ENCODE measurements at places on chromosomes 2 and 18.

DNA sequence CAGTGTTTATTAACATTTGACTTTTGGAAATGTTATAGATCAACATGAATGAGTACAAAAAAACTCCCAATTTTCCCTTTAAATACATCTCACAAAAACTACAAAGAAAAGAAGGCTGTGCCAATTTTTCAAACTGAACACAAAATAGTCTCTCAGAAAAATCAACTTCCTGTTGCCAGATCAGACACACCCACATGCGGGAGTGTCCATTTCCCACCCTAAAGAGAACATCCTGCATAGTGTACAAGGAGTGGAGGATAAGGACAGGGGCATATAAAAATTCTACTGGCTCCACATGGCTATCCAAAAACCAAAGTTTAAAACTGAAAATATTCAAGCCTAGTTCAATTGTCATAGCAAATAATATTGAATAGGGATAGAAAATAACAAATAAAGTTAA is 165.3 kb downstream of the ATAD2B start:
- DNase-seq = no peak

DNA sequence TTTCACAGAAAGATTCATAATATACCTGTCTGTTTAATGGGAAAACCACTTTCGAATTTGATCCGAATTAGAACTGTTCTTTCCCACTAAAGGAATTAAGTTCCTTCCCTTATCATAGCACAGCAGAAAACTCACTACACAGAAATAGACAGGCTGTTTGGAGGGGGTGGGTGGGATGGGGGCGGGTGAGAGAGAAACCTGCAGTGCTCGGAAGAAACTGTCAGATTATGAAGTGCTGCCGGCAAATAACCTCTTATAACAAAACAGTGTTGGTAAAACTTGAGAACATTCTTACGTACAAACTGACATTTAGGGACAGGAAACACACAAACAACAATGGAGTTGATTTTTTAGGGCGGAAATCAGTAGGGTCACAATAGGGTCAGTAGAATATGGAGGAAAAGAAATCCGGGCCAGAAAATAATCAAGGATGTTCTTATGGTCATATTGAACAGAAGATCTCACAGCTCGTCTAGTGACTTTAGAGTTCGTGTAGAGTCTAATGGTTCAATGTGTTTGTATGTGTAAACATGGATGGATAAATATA is 756.0 kb upstream of the LRATD1 start:
- DNase-seq = no peak

DNA sequence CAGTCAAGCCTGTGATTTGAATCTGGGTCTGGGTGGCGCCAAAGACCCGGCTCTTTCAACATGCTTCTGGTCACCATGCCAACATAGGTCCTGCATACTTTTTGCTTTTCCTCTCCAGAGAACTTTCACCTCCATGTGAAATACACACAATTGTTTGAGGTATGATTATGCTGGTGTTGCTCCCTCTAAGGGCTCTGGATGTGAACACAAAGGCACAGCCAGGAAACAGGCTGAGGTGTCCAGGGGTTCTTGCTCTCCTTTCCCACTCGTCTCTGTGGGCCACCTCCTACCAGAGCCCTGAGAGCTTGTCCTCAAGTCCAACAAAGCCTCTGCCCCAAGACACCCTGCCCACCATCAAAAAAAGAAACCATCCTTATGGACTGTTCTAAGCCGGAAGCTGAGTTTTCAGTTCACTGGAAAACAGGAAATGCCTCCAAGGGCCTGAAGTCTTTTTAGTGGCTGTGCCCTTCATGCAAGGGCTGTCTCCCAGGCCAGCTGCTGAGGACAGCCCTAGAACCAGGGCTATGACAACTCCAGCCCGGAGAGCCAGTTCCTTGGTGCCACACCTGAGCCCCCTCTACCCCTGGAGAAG is 100.2 kb upstream of the EPAS1 start:
- no peak for DNase-seq

GRCh38 chr2:95307036-95307435 is 9.9 kb downstream of the KCNIP3 start:
- DNase-seq = no peak

GRCh38 chr2:133841900-133842299 is 273.6 kb upstream of the NCKAP5 start:
- DNase-seq = no peak

GRCh38 chr2:127086990-127087790 is 19.8 kb downstream of the BIN1 start:
- DNase-seq = no peak

DNA sequence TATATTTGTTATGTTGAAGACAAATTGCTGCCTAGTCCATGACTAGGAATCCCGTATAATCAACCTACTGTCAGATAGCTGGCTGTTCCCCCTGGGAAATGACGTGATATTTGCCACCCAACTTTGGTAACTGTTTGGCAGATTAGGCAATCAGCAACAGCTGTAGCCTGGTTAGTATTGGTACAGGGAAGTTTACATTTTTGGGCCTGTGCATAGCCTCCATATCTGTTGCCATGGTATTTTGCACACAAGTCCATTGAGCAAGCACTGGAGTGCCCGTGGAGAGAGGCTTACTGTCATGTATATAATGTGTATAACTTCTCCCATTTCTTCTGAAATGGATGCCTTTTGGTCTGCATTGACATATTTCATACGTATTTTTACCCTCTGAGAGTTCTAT is 27.7 kb downstream of the BIRC6 start:
- DNase-seq = no peak

DNA sequence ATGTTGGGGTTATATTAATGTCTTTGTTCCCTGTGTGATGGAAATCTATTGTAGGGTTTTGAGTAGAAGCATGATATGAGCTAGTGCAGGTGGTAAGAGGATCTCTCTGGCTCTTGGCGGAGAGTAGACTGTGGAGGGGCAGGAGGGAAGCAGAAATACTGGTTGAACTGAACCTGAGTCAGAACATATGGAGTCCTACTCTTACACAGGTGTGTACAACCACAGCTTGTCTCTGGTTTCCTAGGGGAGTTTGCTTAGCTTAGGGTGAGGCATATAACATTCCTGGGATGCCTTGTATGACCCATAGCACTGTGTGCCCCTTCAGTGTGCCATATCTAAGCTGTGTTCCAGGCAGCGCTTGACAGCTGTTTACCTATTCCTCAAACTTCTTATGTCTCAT is 97.3 kb upstream of the GCFC2 start:
- no peak for DNase-seq

GRCh38 chr2:170488807-170489206 is 226.3 kb upstream of the SP5 start:
- DNase-seq = no peak

- peak; percentile 46 for DNase-seq
These were observed 797 bp downstream of the CTIF start for GRCh38 chr18:48539406-48540250.

DNA sequence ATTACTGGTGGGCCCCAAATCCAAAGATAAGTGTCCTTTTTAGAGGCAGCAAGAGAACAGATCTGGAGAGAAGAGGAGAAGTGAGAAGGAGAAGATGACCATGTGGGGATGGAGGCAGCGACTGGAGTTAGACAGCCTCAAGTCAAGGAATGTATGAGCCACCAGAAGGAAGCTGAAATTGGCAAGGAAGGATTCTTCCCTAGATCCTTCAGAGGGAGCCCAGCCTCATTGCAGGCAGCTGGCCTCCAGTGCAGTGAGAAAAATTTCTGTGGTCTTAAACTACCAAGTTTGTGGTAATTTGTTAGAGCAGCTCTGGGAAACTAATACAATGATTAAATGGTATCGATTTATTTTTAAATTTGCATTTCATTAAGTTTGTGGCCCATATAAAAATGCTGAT is 167.9 kb downstream of the NCKAP5 start:
- DNase-seq = no peak

GRCh38 chr2:43032213-43033015 is 194.0 kb downstream of the ZFP36L2 start:
- no peak for DNase-seq

DNA sequence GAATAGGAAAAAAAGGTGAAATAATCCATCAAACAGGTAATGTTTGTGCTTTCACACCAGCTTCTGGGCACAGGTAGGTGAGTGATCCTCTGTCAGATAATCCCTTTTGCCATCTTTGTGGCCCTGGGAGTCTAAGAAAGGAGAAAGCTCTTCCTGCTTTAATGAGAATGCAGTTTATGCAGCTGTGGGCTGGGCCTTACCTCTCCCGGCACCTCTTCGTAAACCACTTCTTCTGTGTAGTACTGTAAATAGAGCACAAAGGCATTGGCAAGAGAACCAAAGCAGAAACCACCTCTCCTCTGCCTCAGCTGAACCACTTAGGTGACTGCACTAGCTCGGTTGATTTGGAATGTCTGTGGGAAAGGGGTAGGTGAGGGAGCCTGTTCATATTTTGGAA is 4.9 kb downstream of the NEB start:
- DNase-seq = peak; percentile 37

DNA sequence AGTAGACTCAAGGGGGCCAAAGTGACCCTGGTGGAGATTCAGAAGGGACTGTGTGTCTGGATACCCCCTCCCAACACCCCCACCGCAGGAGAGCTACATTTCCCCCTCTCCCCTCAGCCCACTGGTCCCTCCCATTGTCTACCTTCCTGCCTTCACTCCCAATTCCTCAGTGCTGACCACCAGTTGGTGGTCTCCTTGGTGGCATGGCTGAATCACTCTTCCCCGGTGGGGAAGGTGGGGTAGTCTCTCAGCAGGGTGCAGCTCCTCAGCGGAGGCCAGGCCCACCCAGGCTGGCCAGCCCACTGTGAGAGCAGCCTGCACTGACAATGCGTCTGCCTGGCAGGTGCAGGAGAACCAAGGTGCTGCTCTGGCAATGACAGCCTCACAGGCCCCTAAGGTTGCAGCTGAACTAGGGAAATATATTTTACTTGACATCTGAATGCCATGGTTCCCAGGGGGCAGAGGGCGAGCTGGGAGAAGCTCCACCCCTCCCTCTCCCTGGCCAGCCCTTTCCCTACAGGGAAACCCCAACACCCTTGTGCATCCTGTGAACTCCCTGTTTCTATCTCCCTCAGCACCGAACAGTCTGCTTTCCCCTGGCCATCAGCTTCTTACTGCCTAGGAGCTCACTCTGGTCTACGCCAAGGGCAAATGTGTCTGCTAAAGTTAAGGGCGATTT is 62.6 kb upstream of the PAX8 start:
- DNase-seq = peak; percentile 31

DNA sequence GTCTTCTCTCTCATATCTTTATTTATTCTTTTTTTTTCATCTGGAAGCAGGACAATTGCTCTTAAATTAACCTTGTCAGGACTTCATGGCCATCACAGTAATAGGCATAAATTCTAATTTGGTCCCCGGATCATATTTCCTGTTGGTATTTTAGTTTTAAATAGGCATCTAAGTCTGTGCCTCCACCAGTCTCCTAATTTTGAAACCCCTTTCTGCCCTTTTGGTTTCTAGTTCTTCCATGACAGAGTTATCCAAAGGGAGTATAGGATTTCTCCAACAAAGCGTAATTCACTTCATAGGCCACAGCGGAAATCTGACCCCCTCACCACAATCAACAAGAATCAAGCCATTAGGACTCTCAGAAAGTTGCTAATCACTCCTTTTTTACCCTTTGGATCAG is 3.8 kb downstream of the EPHA4 start:
- no peak for DNase-seq

GRCh38 chr2:8863331-8863953 is 26.0 kb upstream of the KIDINS220 start:
- DNase-seq = no peak

GRCh38 chr2:140122001-140122400 is 1341.8 kb upstream of the NXPH2 start:
- DNase-seq = no peak

DNA sequence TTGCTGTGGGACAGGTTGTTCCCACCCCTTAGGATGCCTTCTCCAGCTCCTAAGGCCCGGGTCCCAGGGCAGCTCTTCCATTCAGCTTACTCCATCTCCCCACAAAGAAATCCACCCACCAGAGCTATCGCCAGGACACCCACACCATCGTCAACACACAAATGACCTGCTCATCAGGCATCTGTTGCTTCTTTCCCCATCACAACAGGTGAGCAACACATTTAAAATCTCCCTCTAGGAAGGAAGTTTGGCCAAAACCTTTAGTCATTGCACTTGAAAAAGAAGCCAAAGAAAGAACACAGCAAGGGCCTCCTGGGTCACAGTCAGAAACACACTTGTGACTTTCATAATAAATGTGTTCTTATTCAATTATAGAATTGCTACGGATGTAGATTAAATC is 289.0 kb downstream of the PIEZO2 start:
- no peak for DNase-seq

DNA sequence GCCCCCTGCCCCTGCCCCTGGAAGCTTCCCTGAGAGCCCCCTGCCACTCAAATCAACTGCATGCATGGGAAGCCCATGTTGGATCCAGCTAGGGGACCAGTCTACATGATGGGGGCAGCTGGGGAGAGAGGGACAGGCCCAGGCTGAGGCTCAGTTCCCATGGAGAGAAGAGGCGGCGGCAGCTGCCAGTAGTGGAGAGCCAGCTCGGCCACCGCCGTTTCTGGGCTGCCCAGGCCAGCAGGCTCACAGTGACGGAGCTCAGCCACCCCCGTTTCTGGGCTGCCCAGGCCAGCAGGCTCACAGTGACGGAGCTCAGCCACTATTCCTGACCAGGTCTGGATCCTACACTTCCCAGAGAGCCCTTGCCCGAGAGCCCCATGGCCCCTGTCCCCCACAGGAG is 3.6 kb downstream of the MAB21L4 start:
- DNase-seq = no peak

- DNase-seq = no peak
These were observed 25.0 kb downstream of the METTL21A start for GRCh38 chr2:207600231-207600630.

- DNase-seq = peak; percentile 30
These were observed 202.1 kb downstream of the RNF144A start for GRCh38 chr2:7119132-7119835.

DNA sequence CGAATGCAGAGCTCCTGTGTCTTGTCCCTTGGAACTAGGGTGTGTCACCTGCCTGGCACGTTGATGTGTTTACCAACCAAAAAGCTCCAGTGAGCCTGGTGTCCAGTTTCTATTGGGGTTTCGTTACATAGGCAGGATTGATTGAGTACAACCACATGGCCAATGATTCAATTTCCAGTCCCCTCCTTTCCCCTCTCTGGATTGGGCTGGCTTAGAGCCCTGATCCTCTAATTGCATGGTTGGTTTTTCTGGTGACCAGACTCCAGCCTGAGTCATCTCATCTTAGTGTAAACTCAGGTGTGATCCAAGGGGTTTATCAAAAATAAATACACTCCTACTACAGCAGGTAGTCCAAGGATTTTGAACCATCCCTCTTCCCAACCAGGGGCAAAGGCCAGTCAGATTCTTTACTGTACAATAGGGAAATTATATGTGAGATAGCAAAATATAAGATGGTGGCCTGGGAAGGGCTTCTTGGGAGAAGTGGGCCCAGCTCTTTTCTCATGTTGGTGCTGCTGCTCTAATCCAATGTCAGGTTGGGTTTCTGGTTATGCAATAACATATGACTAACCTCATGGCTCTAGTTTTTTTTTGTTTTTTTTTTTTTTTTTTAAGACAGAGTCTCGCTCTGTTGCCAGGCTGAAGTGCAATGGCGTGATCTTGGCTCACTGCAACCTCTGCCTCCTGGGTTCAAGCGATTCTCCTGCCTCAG is 64.7 kb upstream of the MGAT5 start:
- no peak for DNase-seq

All from NCI-H1417 (cell line).